Amygdala (tissue), 56 donors: ENCODE measurements at places on chromosomes 7 and 10.

DNA sequence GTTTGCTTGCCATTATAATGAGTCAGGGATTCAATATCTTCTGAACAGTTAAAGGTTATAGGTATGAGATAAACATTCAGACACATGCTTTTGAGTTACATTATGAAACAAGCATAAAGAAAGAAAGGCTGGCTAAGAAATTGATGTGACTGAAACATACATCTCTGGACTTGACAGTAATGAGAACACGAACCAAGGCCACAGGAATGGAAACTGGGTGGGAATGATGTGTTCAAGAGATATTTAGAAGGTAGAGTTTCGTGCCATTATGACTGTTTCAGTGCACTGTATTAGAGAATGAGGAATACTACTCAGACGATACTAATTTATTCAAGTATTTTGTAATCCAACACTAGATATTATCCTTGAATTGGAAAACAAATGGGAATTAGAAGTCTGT, 332.1 kb upstream of the MAGI2 start:
- no peak for DNase-seq

- DNase-seq, result no peak
Observed at GRCh38 chr10:125024497-125025234, 82.7 kb downstream of the ZRANB1 start.

- DNase-seq, result no peak
Observed at GRCh38 chr7:1323178-1324027, 90.7 kb downstream of the UNCX start.

GRCh38 chr7:22435720-22436119, 64.3 kb downstream of the STEAP1B start:
- no peak for DNase-seq

- no peak for DNase-seq
Observed at GRCh38 chr10:61964949-61965702, 63.6 kb downstream of the ARID5B start.

GRCh38 chr7:16278167-16278787, 143.1 kb downstream of the CRPPA start:
- no peak for DNase-seq

- no peak for DNase-seq
Observed at GRCh38 chr7:120988591-120989256, at the start of gene CPED1. Gene CPED1, plus strand, starts transcription at chr7:120988711. Its CDS starts 911 bp downstream, at chr7:120989622.

DNA sequence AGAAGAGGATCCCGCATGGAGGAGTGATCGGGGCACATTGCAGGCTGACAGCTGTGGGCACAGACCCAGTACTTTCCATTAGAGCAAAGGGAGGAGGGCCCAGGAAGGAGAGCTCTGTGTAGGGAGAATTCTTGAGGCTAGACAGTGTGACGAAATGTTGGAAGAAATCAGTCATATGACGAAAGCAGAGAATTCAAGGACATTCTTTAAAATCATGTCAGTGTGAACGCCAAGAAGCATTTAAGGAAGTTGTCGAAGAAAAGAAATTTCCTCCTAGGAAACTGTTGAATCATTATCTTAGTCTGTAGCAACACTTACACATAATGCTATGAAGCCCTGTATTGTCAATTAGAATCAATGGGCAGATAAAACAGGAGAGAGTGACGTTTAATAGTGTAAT, 191.3 kb upstream of the ADARB2 start:
- no peak for DNase-seq

GRCh38 chr10:88070080-88070880, 206.9 kb downstream of the PTEN start:
- no peak for DNase-seq

DNA sequence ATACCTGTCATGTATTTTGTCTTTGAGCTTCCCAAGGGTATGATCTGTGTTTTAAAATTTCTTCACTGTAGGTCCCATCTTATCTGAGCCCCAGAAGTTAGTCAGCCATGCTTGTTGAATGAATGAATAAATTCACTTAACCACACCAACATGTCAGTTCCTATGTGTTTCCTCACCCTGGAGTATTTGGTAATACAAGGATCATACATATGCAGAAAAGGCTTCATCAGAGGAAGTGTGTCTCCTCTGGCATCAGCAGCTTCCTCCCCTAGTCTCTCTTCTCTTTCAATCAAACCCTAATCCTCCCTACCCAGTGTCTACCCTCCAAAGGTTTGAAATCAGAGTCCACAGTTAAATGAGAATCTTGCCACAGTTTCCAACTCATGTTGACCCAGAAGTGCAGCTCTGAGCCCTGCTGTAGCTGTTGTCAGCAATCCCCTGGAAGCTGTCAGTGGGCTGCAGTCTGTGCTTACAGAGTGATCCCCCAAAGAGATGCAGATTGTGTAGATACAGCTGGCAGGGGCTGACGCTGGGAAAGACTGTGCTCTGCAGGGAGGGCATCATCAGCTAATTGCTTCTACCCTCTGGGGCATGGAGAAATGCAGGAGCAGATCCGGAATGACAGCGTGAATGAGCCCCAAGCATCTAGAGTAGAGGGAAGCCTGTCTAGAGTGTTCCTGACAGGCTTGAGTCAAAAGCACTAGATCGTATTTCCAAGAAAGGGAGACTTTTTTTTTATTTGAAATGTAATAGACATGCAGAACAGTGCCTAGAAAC, 105.0 kb upstream of the WDR11 start:
- no peak for DNase-seq

DNA sequence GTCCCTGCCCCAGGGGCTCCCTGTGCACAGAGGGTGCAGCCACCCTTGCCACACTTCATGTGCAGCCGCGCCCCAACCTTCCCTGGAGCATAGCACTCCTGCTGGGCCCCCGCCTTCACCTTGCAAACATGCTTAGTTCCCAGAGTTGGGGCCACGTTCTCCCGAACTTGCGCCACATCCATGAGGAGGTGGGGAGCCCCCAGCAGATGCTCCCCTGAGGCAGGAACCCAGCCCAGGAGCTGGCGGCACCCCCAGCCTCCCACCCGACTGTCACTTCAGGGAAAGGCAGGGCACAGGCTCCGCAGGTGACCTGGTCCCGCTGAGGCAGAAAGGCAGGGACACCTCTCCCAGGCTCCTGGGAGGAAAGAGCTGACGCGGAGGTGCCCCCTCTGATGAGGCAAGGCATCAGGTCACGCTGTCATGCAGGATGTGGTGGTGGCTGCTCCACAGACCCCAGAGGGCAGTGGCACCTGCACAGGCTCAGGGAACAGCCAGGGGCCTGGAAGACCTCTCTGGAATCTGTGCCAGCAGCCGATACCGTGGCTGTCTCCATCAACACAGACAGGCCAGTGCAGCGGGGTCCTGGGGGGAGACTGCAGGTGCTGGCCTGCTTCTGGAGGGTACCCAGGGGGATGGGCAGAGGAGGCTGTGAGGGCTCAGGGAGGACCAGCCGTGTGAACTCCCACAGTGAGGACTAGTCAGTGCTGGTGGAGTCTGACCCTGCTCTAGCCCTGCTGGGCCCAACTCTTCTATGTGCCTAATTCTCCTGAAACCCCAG, 221.3 kb downstream of the MAD1L1 start:
- no peak for DNase-seq

- no peak for DNase-seq
Observed at GRCh38 chr10:85926136-85926535, 440.5 kb downstream of the GRID1 start.

GRCh38 chr10:13233358-13233757, 816 bp downstream of the UCMA start:
- DNase-seq, result no peak

DNA sequence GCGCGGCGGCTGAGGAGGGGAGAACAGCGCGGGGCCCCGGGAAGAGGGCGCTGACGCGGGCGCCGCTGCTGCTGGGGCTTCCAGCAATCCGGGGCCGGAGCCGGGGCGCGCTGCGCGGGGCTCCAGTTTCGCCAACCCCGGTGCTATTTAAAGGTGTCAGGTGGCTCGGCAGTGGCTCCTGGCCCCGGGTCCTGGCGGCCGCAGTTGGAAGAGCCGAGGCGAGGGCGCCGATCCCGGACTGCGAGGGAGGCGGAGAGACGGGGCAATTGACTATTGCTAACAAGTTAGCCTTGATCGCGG, 347 bp downstream of the LBX1 start:
- DNase-seq, result no peak

GRCh38 chr7:123958186-123958703, 33.2 kb downstream of the SPAM1 start:
- no peak for DNase-seq

DNA sequence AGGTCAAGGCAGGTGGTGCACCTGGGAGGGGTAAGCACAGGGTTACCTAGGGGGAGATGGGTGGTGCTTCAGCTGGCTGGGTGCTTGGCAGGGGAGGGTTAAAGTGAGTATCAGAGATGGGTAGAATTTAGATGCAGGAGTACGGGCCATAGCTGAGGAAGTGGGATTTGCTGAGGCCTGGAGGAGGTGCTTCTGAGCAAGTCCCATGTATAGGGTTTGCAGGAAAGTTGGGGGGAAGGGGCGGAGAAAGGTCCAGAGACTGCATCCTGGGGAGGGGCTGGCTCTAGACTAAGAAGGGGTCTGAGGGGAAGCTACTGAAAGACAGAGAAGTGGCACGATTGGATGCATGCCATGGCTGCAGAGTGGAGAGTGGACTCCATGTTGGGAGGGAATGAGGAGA, 281.6 kb upstream of the ZNF32 start:
- DNase-seq, result no peak

DNA sequence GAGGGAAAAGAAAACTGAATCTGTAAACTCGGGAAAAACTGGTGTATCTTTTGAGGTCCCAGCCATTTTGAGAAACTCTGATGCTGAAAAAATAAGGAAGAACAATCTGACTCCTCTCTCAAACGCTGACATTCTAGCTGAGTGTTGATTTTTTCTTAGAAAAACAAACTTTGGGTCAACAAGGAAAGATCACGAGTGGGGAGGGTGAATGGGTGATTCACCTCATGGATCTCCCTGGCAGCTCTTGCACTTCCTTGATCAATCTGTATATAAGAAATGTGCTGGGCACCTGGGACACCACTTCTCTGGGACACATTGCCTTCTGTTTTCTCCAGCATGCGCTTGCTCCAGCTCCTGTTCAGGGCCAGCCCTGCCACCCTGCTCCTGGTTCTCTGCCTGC, at the start of gene PIP:
Gene PIP (plus strand): TSS at position 297 of the 400 bp plus-strand sequence. CDS start 40 bp downstream, at position 337.
- DNase-seq, result no peak

GRCh38 chr10:69728335-69728870, 73.3 kb upstream of the COL13A1 start:
- DNase-seq, result no peak

- DNase-seq, result no peak
Observed at GRCh38 chr7:79401254-79401653, 52.2 kb downstream of the MAGI2 start.

- DNase-seq, result no peak
Observed at GRCh38 chr7:13148548-13148947, 461.1 kb downstream of the ARL4A start.

GRCh38 chr10:3451516-3452172, 279.1 kb upstream of the PITRM1 start:
- no peak for DNase-seq

- no peak for DNase-seq
Observed at GRCh38 chr10:93678386-93678785, 24.0 kb downstream of the FRA10AC1 start.

DNA sequence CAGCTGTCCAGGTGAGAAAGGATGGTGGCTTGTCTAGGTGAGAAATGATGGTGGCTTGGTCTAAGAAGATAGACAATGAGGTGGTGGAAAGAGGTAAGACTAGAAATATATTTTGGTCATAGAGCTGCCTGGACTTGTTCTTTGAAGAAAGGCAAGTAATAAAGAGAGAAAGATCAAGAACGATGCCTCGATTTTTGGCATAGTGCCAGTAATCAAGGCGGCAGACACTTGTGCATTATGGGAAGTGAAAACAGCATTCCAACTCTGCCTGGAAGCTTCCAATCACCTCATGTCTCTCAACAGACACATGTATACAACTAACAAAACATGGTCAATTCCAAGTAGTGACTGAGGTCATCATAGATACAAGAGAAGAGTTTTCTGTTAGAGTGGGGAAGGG, 423.8 kb upstream of the NRP1 start:
- DNase-seq, result no peak

DNA sequence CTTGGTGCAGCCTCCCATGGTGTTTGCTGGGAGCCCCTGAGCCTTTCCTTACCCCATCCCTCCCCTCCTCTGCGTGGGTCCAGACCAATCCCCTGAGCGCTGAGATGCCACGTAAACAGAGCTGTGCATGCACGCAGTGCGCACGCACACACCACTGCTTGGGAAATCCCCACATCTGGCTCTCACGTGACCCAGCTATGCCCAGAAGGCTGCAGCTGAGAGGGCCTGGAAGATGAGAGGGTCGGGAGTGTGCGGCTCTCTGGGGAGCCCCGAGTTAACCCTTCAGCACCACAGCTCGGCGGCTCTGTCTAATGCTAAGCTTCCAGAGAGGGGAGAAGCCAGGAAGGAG, 177.2 kb downstream of the SH3PXD2A start:
- peak; percentile 35 for DNase-seq

DNA sequence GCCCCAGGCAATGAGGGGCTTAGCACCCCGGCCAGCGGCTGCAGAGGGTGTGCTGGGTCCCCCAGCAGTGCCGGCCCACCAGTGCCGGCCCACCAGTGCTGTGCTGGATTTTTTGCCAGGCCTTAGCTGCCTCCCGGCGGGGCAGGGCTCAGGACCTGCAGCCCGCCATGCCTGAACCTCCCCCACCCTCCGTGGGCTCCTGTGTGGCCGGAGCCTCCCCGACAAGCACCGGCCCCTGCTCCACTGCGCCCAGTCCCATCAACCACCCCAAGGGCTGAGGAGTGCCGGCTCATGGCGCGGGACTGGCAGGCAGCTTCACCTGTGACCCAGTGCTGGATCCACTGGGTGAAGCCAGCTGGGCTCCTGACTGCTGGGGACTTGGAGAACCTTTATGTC, 3.5 kb upstream of the ACSL5 start:
- no peak for DNase-seq

DNA sequence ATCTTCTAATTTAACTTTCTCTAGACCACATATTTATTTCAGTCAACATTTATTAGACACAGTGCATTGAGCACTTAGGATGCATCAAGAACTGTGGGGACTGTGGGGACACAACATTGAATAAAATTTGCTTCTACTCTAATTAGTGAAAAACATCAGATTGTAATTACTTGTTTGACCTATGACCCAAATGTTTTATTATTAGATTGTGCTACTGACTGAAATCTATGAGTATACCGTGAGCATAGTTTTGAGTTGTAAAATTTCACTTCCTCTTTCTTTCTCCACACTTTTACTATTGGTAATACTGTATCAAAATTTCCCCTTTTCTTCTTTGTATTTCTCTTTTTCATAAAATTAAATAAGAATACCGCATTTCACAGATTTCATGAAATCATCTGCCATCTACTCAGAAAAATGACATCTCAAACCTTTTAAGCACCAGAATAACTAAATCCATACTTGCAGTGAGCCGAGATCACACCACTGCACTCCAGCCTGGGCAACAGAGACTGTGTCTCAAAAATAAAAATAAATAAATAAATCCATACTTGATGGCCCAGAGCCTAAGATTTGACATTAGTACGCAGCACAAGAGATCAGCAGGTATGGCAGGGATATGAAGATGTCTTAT, 25.4 kb upstream of the INPP5F start:
- no peak for DNase-seq

DNA sequence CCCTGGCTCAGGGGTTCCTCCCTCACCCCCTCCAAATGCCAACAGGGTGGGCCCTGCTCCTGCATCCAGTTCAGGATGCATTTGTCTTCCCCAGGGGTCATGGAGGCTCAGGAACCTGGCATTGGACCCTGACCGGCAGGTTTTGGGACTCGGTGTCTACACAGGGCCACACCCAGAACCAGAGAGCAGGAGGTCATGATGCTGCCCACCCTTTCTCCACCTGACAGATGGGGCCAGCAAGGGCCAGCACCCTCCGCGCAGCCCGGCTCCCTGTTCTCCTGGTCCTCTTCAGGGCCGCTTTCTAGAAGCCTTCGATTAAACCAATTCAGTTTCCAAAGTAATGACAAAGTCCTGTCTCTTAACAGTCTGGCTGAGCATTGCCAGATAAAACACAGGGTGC, 50.2 kb downstream of the CAMK2B start:
- DNase-seq, result no peak
